ENCODE measurements at places on chromosomes 7 and 10. TPM values are rescaled to one million over a fixed set of nuclear protein-coding genes. Genes with fewer than 3 reads are reported as not detected.

TBRG4 gene
- 75.5 TPM for total RNA-seq

FAM131B gene
- total RNA-seq = not detected

ABCF2 gene
- total RNA-seq = 28.9 TPM

COL13A1 gene
- total RNA-seq = 0.94 TPM

EPDR1 gene
- total RNA-seq = 7.4 TPM

AP4M1 gene
- 28.7 TPM for total RNA-seq

NUTM2D gene
- total RNA-seq = 9.3 TPM

GIMAP5 gene
- 47.0 TPM for total RNA-seq
